ENCODE measurements at places on chromosomes 13 and 19. TPM values are rescaled to one million over a fixed set of nuclear protein-coding genes. Genes with fewer than 3 reads are reported as not detected.

Gene PRKD2
- 121 TPM for total RNA-seq

Gene TYROBP
- 6.3 TPM for total RNA-seq

GRCh38 chr19:18868380-18869022, 27.5 kb downstream of the CERS1 start:
- DNase-seq: no peak

Gene SAE1
- total RNA-seq: 44.0 TPM

DNA sequence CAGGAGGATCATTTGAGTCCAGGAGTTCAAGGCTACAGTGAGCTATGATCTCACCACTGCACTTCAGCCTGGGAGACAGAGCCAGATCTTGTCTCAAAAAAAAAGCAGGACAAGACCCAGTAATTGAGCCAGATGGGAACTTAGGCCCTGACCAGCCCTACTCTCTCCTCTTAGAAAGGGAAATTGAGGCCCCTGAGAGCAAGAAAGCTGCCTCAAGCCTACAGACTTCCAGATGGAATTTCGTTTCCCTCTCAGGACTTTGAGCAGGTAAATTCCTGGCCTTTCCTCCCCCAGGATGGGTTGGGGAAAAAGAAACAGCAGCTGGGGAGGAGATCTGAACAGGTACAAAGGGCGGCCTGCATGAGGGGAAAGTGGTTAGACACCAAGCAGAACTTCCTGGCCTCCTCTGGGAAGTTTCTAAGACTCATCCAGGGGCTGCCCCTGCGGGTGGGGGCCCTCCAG, 3.6 kb upstream of the BCL3 start:
- DNase-seq: no peak

All from T-cell (primary cell).